ENCODE measurements at places on chromosomes 16 and 17.

DNA sequence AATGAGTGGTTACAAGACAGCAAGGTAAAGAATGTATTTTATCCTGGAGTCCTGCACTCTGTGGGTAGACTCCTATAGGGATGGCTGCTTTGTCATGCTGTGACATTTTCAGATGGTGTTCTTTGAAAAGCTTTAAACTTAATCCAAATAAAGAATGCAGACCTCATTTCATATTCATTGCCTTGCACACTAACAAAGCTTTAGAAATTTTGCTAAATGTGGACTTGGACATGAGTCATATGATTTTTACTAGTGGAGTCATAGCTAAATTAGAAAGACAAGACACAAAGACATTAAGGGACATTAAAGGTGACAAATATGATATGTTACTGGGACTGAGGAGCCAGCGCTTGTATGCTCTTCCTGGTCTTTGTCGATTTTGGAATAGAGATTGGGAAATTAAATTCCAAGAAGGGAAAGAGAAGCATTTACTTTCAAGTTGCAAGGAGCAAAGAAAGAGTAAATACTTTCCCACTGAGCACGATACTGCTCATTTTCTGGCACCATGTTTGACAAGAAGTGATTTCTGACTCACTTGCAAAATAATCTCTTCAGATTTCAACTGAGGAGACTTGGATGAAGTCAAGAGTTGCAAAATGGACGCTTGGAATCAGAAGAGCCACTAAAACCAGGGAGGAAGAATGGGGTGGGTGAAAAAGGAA is 152.9 kb upstream of the MYOCD start:
- DNase-seq, result no peak

- no peak for DNase-seq
Observed at GRCh38 chr16:27267037-27267677, 1.4 kb downstream of the NSMCE1 start.

DNA sequence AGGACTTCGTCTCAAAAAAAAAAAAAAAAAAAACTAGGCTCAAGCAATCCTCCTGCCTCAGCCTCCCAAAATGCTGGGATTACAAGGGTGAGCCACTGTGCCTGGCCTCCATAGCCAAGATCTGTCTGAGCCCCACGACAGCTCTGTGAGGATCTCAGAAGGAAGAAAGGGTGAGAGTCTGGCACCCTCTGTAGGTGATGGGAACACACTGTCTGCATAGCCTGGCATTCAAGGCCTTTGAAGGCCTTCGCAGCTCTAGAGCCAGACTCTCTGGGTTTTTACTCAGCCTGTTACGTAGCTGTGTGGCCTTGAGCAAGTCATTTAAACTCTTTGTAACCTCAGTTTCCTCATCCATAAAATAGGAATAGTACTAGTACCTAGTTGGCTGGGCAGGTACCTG is 6.3 kb upstream of the XPO6 start:
- DNase-seq, result peak; percentile 43

DNA sequence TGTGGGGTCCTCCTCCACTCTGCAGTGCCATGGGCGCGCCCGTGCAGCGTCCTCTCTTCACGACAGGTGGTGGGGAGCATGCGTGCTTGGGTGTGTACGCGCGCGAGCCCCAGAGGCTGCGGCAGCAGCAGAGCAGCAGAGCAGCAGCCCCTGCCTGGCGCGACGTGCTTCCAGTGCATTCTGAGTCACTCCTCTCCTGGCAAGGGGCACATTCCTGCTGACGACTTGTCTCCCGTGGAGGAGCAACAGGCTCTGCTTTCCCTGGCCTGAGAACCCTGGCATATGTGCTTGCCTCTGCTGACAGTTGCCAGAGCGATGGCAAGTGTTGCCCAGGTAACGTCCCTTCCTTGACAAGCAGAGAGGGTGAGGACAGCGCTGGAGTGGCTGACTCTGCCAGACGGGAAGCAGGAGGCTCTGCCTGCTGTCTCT is 133.8 kb upstream of the PLCG2 start:
- no peak for DNase-seq

- peak; percentile 81 for DNase-seq
Observed at GRCh38 chr17:17641621-17642409, 39.4 kb upstream of the RAI1 start.

- DNase-seq, result peak; percentile 40
Observed at GRCh38 chr16:79316004-79316458, 284.5 kb downstream of the MAF start.

- DNase-seq, result no peak
Observed at GRCh38 chr17:44014133-44014436, 678 bp downstream of the TMEM101 start.

- DNase-seq, result no peak
Observed at GRCh38 chr16:50396761-50397535, 28.2 kb upstream of the BRD7 start.

- no peak for DNase-seq
Observed at GRCh38 chr16:24769806-24770205, 40.4 kb downstream of the TNRC6A start.

- DNase-seq, result no peak
Observed at GRCh38 chr16:80039777-80040176, 439.2 kb upstream of the MAF start.

- no peak for DNase-seq
Observed at GRCh38 chr17:57723427-57724025, 21.6 kb downstream of the CCDC182 start.

GRCh38 chr16:31038993-31039392 is 5.6 kb downstream of the STX4 start:
- no peak for DNase-seq

DNA sequence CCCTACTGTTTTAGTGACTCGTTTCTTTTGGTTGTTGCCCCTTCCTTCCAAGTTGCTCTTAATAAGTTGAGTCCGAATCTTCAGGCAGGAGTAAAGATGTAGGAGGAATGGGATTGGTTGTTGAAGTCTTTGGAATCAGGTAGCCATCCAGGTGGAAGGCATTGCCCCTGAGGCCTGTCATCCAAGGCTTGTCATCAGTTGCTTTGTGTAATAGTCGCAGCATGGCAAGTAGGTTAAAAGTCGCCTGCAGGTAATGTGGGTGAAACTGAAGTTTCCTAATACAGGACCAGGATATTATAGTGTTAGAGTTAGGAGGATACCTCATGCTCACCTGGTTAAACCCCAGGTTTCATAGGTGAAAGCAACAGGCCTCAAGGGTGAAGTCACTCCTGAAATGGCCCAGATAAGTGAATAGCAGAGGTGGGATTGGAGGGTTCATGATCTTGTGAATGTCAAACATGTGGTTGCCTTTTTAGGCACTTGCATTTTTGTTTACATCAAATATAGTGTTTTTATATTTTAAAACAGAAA is 934 bp downstream of the PCTP start:
- no peak for DNase-seq

GRCh38 chr17:18241229-18241871 is 15.9 kb downstream of the LLGL1 start:
- no peak for DNase-seq

DNA sequence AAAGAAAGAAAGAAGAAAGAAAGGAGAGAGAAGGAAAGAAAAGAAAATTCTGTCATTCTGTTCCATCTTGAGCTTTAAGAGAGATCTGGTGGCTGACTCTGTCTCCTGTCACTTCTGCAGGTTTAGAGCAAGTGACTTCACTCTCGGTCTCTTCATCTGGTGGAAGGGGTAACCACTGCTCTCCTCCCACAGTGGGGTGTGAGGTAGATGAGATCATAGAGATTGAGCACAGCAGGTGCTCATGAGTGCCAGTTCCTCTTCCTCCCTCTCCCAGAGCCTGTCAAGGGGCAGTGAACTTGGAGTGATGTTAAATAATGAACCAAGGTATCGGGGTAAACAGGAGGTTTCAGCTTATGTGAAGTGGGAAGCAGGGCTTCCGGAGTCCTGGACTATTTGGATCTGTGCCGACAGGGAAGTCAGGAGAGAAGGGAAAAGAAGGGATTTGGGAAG is 47.7 kb downstream of the BEAN1 start:
- peak; percentile 44 for DNase-seq

- no peak for DNase-seq
Observed at GRCh38 chr17:67487506-67487905, 110.4 kb downstream of the PITPNC1 start.

DNA sequence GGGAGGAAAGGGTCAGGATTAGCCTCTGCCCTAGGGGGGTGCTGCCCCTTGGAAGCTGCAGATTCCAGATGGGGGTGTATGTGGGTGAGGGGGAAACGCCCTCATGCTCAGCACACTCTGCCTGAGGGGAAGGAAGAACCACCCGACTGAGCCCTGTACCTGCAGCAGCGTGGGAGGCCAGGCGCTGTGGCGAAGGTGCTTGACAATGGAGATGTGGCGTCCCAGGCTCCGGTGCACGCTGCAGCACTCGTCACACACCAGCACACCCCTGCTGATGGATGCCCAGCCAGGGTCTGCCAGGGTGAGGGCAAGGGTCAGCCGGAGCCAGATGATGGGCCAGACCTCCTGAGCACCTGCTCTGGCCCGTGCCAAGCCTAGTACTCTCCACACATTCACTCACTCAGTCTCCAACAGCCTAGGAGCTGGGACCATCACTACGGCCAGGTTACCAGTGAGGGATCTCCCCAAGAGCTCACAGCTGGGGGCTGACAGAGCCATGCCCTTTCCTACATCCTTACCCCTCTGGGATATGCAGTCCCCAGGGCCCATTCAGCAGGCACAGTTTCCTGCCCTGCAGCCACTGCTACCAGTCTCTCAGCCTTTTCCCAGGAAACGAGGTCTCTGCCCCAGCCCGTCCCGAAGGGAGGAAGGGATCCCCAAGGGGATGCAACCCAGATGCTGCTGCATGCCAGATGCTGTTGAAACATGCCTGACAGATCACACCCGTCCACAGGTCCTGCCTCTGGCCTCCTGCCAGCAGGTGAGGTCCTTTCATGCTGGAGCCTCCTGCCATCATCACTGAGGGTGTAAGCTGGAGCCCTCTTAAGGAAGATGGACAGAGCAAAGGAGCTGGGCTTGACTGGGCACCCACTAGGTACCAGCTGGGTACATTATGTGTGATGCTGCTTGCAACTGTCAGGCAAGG is 5.9 kb downstream of the GIT1 start:
- DNase-seq, result no peak

DNA sequence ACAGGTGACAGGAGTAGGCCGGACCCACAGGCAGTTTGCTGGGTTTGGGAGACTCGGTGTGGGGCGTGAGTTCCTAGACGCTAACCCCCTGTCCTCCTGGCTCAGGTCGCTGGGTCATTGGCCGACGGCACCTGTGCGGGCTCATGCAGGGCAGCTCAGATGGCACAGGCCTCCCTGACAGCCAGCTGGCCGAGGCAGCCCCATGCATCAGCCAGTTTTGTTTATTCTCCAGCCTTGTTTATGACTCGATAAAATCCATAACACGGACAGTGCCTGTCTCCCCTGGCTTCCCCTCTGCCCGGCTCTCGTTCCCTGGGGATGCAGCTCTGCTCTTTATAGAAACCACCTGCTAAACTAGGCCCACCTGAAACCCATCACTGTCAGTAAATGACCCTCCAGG is 46.0 kb downstream of the SDK2 start:
- no peak for DNase-seq

GRCh38 chr17:2194889-2195335 is 108.7 kb downstream of the SMG6 start:
- no peak for DNase-seq

DNA sequence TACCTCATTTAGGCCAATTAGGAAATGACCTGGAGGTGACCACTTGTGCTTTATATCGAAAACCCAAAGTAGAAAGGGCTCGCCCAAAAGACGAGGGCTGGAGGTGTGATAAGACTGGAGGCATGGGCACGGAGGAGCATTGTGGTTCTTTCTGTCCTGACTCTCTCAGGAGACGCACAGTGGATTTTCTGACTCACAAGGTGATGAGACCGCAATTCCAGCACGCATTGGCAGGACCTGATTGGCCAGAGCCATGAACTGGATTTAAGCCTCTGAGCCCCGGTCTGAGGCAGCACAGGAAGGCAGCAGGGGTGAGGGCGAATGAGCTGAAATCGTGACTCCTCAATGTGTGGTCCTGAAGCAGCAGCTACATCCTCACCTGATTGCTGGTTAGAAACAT is 559.1 kb upstream of the SALL1 start:
- DNase-seq, result no peak

DNA sequence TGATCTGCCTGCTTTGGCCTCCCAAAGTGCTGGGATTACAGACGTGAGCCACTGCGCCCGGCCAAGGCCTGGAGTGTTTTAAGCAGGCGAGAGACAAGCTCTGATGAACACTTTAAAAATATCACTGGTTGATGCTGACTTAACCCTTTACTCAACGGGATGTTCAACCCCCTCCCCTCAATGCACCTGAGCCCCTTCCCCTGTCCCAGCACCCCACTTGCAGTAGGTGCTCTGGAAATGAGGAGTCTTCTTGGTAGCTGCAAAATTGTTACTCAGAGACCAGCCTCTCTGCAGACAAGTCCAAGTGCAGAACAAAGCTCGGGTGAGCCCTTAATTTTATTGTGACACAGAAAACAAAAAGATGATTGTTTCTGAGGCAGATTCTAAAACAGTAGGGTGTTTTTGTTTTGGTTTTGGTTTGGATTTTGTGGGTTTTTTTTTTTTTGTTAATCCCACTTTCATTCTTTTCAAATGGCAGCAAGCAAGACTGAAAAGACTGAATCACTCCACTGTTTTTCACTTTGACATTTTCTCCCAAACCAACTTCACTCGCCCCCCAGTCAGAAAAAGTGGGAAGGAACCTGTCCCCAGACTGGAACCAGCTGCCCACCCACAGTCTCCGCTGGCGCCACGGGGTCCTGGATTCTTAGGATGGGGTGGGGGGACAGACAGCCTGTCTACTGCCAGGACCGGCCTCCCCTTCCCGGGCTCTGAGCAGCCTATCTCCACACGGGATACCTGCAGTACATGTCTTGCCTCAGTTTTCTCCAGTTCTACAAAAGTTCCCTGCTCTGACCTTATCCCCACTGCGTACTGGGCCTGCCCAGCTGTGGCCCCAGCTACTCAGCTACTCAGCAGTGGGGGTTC is 5.2 kb upstream of the PLLP start:
- no peak for DNase-seq

DNA sequence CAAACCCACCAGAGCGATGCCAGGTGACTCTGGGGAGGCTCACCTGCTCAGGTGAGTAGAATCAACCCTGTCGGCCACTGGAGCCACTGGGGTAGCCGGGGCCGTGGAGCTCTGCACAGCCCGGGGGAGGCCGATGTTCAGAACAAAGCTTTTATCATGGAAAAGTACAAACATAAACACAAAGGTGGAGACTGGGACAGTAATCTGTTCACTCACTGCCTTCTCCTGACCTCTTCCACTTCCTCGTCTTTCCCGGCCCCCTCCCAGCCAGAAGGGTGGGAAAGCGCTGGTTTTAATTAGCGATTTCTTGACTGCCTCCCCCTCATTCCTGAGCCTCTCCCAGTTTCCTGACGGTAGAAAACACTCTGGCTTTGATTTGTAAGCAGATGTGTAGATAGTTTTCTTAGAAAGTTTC is 9.8 kb upstream of the TEX19 start:
- no peak for DNase-seq

Measured in activated T-cell treated with anti-CD3 and anti-CD28 coated beads for 4 hours (primary cell).